ENCODE measurements at places on chromosomes 4 and X. TPM values are rescaled to one million over a fixed set of nuclear protein-coding genes. Genes with fewer than 3 reads are reported as not detected.
A peak's percentile ranks its signal among the peaks of the same experiment; 100 is the strongest.

Gene HS6ST2
- not detected for total RNA-seq

Gene KCND1
- 2.6 TPM for total RNA-seq

GRCh38 chr4:17510582-17510981 lies 1.3 kb downstream of the QDPR start:
- no peak for DNase-seq

DNA sequence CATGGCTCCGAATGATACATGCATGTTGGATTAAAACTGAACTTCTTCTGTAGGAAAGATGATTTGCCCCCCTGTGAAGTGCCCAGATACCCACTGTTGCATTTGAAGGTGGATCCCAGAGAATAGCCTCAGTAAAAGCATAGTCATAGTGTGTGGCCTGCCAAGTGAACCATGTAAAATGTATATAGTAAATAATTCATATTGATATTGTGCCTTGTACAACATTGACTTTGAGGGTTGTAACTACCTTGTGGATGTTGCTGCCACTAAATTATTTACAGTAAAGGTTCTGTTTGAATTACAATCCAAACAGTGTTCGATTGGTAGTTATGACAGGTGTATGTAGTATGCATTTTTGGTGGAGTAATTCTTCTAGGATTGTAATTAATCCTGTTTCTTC lies 19.2 kb downstream of the TMEM131L start:
- DNase-seq, result no peak

Gene PNMA5
- total RNA-seq, result not detected

Gene ARAF
- 16.5 TPM for total RNA-seq

Gene RAB39B
- 14.3 TPM for total RNA-seq

- DNase-seq, result no peak
Measured at GRCh38 chrX:38154818-38155217, 65.9 kb downstream of the SRPX start.

GRCh38 chr4:150849016-150849415 lies 166.1 kb downstream of the LRBA start:
- DNase-seq, result no peak

DNA sequence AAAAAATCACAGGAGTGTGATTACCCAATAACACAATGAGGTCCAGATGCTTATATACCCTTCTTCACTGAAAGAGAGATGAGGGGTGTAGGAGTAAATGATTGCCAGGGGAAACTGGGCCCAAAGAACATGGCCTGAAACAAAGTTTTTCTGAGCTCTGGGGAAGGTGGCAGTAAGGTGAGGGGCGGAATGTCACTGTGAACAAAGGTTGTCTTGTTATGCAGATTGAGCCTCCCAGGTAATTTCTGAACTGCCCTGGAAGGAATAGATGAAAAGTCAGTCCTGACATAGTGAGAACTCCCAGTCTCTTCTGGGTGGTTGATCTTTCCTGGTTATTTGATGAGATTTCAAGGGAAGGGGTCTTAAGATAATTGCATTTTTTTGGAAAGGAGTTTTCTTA lies 2.5 kb upstream of the TMEM47 start:
- no peak for DNase-seq

- no peak for DNase-seq
Measured at GRCh38 chr4:105241451-105241850, 94.8 kb downstream of the TET2 start.

DNA sequence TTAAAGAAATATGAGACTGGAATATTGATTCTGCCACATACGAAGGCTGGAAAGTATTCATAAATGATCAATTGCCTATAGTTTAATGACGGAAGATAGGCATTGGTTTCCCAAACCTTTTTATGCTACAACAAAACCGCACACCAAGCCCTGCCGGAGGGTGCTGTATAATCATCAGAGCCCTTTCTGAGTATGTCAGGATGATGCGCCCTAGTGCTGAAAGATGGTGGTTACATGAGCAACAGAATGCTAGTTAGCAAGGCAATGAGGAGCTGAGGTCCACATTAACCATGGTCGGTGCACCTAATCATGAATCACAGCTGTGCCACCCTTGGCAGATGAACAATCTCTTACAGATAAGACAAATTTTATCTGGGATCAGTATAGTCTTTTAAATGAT lies 491.1 kb downstream of the PACRGL start:
- no peak for DNase-seq

Gene PNMA6F
- not detected for total RNA-seq

Gene PDHA2
- total RNA-seq, result not detected

GRCh38 chr4:1842993-1843448 lies 12.9 kb downstream of the LETM1 start:
- no peak for DNase-seq

DNA sequence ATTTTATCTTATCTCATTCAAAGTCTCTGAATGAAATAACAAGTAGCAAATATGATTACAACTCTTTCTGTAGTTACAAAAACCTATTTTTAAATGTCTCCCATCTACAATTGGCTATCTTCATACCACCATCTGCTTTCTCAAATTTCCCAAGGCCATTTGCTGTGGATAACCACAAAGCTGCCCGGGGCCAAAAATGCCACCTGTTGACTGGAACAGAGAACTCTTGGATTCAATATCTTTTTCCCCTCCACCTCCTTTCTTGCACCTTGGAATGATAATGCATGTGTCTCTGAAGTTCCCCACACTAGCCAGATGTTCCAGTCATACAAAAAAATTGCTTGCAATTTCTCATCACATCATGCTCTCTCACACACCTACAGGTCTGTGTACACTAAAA lies 93.3 kb upstream of the SCML1 start:
- no peak for DNase-seq

GRCh38 chr4:54731552-54731951 lies 73.8 kb downstream of the KIT start:
- DNase-seq, result no peak

GRCh38 chr4:186318481-186318880 lies 52.5 kb downstream of the F11 start:
- no peak for DNase-seq

Gene SLC9A6
- 18.3 TPM for total RNA-seq

DNA sequence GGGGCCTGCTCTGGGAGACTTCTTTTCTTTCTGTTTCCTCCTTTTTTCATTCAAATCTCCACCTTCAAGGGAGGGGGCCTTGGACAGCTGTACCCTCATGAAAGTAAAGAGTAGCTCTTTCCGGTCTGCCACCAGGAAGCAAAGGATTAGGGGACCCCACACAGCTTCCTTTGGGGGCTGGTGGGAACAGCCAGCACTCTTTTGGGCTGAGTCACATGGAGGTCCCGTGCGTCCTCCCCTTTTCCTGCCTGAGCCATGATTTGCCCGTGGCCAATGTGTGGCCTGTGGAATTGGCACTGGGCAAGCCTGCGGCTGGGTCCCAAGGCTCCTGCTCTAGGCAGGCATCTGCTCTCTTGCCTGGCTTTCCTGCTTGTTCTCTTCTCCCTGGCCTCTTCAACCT lies 65.5 kb downstream of the FHDC1 start:
- no peak for DNase-seq

DNA sequence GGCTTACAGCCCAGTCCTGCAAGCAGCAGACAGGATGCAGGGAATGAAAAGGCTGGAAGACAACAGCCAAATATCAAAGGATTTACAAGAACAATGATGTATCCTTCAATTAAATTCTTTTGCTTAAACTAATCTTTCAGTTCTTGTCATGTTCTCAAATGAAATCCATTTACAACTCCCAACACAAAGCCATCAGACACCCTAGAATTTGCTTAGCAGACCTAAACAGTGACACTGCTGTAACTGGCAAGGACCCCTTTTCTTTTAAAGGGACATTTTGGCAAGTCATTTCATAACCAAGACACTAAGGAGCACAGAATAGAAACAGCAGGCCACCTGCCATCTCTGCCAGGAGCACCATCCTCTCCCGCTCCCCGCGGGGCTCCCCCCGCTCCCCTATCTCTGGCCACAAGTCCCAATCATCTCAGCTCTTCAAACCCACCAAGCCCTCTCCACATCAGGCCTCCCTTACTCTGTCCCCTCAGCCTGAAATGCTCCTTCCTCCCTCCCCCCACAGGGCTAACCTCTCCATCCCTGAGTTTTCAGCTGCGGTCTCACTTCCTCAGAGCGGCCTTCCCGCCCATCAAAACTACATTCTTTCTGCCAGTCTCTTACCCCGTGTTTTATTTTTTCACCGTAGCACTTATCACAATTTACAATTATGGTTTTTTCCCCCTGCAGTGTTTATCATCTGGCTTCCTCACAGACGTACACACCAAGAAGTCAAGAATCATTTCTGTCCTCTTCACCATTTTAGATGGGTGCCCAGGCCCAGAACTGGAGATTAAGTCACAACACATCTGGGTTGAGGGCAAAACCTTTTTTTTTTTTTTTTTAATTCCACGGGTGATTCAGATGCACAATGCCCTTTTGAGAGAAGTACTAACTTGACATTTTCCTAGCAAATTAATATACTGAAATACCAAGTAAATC lies 45.8 kb downstream of the TSPAN5 start:
- no peak for DNase-seq

- no peak for DNase-seq
Measured at GRCh38 chr4:6179362-6179761, 21.0 kb downstream of the JAKMIP1 start.

GRCh38 chrX:52839137-52839536 lies 28.1 kb downstream of the XAGE5 start:
- DNase-seq, result no peak

- no peak for DNase-seq
Measured at GRCh38 chrX:107226757-107227156, 20.3 kb downstream of the DNAAF6 start.

DNA sequence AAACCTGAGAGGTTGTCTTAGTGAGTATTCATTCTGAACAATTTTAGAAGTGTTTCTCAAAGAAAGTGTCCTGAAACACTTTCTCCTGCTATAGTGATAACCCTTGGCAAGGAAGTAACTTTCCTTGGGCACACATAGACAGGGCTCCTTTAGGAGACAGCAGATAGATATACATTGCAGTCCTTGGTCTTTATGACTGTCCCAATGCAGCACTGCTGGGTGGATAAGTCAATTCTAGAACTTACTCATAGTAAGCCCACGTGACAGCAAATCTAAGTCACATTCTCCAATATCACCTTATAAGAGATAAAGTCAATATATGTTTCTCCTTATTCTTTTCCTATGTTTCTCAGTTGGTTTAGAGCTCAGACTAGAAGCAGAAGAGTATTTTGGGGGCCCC lies 46.7 kb downstream of the GPRASP3 start:
- DNase-seq, result no peak

DNA sequence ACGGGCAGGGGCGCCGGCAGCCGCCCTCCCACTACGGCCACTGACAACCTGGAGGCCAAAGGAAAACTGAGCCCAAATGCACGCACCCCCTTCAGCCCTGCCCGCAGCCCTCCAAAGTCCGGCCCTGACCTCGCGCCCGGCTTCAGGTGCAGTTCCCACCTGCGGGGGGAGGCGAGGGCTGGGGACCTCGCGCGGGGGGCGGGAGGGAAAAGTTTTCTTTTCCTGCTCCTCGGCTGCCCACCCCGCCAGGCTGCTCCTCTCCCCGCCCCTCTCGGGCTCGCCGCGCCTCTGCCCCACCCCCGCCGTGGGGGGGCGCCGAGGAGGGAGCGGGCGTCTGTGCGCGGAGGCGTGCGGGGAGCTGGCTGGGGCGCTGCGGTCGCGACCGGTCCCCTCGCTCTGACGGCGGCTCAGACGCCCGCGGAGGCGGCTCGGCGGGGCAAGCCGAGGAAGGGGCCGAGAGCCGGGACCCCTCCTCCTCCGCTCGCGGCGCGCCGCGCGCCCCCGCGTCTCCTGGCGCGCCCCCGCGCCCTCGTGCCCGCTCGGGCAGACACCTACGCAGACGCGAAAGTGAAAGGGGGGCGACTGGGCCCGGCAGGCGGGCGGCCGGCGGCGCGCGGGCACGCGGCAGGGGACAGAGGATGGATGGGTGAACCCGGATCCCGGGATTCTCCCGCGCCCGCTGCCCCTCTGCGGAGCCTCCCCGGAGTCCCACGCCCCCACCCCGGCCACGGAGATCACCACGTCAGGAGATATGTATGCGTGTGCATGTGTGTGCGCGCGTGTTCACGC lies 3.1 kb upstream of the NR3C2 start:
- no peak for DNase-seq

GRCh38 chr4:38667085-38667893 lies 3.3 kb downstream of the KLF3 start:
- peak; percentile 38 for DNase-seq

GRCh38 chrX:95318882-95319281 lies 1365.8 kb upstream of the DIAPH2 start:
- peak; percentile 54 for DNase-seq

DNA sequence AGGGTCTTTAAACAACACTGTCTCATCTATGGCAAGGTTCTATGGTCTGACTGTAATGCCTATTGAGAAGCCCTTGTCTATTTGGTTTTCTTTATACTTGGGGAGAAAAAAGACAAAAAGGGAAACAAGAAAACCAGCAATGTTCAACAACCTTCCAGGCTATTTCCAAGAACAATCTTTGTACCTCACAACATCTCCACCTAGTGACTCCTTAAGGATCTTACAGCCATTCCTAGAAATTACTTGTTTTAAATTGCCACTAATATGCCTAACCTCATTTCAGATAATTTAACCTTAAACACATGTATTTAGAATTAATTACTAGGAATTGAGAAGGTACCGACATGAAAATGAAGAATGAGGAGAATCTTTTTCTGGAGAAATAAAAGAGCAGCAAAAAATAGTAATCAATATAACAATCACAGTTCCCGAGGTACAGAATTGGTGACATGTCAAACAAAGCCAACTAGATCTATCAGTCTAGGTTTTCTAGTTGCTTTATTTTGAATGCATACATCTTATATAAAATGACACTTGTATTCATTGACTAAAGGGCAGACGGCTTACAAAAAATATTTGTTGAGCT lies 1.6 kb upstream of the RBM46 start:
- peak; percentile 47 for DNase-seq

Gene VCX2
- not detected for total RNA-seq

- peak; percentile 55 for DNase-seq
Measured at GRCh38 chr4:101807351-101807750, 16.8 kb downstream of the BANK1 start.

DNA sequence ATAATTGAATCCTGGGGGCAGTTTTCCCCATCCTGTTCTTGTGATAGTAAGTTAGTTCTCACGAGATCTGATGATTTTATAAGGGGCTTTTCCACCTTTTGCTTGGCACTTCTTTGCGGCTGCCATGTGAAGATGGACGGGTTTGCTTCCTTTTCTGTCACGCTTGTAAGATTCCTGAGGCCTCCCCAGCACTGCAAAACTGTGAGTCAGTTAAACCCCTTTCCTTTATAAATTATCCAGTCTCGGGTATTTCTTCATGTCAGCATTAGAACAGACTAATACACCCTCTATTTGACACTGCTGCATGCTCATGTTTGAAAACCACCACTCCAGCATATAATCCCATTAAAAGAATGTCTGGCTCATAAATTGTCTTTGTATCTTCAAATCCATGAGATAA lies 264.4 kb upstream of the ITM2A start:
- DNase-seq, result no peak

GRCh38 chr4:83074086-83074704 lies 39.2 kb downstream of the COPS4 start:
- DNase-seq, result peak; percentile 72

GRCh38 chrX:100447655-100448397 lies 37.8 kb upstream of the PCDH19 start:
- peak; percentile 67 for DNase-seq

Gene TMEM35A
- total RNA-seq, result 0.11 TPM

Measured in Karpas-422 (cell line).